ENCODE measurements at places on chromosomes 13 and 19.

GRCh38 chr19:32921624-32922023, 50.1 kb downstream of the CEP89 start:
- no peak for DNase-seq

GRCh38 chr19:46860846-46861690, at the start of gene ARHGAP35:
ARHGAP35 (plus strand) TSS chr19:46860997; CDS start chr19:46918676, 57,679 bp downstream.
- DNase-seq, result peak; percentile 94

- DNase-seq, result no peak
These were observed 83.4 kb downstream of the UBL3 start for GRCh38 chr13:29767006-29767405.

DNA sequence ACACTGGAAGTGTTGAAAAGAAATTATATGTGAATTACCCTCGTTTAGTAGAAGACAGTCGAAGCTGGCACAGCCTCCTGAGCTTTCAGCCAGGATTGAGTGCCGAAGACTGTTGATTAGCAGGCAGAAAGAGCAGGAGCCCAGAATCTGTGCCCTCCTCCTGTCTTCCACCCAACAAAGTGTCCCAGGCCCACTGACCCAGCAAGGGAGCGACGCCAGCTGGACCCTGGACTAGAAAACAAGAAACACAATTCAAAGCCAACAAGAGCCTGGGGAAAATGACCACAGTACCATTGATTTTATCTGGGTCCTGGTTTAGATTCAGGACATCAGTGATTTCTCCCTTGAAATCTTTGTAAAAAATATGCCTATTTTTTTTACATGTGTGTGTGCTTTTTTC, 120.7 kb downstream of the RXFP2 start:
- no peak for DNase-seq

GRCh38 chr13:44429311-44429710, 55.7 kb downstream of the SERP2 start:
- DNase-seq, result no peak
